ENCODE measurements at places on chromosomes 4 and X. TPM values are rescaled to one million over a fixed set of nuclear protein-coding genes. Genes with fewer than 3 reads are reported as not detected.
A peak's percentile ranks its signal among the peaks of the same experiment; 100 is the strongest.

- DNase-seq = no peak
These were observed 65.6 kb downstream of the SYNPO2 start for GRCh38 chr4:118954246-118954645.

Gene TMSB15C
- total RNA-seq = 2.4 TPM

- no peak for DNase-seq
These were observed 21.7 kb downstream of the PJA1 start for GRCh38 chrX:69143530-69143929.

Gene HAUS7
- total RNA-seq = 22.4 TPM

DNA sequence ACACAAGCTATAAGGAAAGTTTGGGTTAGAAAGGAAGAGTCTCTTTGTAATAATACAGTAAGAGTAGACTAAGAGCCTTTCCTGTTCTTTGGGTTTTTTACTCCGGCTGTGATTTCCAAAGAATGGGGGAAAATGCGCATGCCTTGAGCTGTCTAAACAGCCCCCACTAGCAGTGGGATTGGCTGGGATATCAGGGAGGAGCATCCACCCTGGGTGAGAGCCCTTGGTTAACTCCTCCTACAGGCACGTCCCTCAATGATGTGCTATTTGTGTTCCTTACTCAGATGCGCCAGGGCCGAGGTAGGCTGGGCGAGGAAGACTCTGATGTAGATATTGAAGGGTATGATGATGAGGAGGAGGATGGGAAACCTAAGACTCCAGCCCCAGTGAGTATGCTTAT, 74.0 kb upstream of the OGT start:
- no peak for DNase-seq

Gene CSAG3
- total RNA-seq = not detected

Gene CDS1
- 40.2 TPM for total RNA-seq

Gene FSTL5
- total RNA-seq = 0.03 TPM

DNA sequence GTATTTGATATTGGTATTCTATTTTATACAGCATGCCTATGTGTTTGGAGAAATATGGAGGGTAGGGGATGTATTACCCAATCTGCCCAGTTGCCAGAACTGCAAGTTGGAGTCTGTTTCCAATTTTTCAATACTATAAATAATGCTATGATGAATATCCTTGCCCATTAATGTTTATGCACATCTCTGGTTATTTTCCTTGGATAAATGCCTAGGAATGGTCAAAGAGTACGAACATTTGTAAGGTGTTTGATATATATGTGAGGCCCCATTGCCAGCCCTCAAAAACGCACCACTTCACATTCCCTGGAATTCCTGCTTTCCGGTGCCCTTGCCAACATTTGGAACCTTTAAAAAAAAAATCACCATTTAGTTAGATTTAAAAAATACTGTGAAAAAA, 34.3 kb downstream of the CLDN34 start:
- no peak for DNase-seq

GRCh38 chr4:34157547-34157946, 2086.8 kb downstream of the ARAP2 start:
- DNase-seq = no peak

DNA sequence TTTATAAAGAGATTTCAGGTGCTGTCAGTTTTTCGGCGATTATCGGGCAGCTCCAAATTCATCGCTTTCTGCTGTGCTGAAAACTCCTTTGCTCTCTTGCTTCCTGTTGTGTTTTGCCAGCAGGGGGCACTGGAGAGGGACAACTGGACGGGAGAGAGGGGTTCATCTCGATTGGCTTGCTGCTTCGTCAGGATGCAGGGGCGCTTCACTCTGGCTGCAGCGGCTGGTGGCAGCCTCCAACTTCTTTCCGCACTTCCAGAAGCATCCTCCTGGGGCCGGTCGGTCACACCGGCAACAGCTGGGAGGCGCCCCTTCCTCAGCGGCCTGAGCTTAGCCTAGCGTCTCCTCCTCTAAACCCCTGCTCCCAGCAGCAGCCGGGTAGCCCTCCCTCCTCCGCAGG, 29.5 kb downstream of the MSL3 start:
- DNase-seq = peak; percentile 34

Gene NLRP2B
- total RNA-seq = not detected

- DNase-seq = no peak
These were observed 181.6 kb upstream of the NOCT start for GRCh38 chr4:138833974-138834373.

DNA sequence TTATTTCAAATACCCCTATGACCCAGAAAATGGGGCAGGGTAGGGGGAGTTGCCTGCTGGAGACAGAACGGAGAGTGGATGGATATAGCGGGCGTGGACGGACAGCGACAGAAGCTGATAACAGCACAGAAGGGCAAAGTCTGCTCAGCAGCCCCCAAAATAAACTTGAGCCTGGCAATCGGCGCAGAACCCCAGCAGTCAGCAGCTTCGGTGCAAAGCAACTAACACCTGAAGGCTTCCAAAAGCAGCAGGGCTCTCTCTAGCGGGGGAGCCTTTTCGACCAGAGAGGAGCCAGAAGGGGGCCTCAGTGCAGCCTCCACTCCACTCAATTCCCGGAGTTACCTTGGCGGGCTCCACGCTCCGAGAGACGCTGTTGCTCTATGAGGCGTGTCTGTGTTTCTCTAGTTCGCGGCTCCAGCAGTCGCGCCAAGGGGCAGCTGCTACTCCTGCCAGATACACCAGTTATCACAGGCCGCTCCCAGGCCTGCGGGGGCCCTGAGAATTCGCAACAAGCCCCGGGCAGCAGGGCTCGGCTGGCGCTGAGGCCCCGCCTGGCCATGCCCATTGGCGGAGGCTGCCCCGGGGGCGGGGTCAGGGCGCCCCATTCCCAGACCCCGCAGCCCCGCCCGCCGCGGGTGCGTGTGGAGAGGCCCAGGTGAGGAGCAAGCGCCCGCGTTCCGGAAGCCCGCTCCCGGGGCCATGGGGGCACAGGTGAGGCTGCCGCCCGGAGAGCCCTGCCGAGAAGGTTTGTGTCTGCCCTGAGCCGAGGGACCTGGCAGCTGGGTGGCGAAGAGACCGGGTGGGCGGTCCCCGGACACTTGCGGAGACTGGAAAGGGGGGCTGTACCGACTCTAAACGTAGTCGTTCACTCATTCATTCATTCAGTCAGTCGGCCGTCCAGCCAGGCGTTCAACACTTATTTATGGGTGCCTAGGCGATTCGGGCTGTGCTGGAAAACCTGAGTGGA, at the start of the genes CNGA1 and NIPAL1:
TSS of gene CNGA1 (minus strand) at position 541 of the 967 bp plus-strand sequence. CDS start 63,992 bp downstream, outside the sequence.
TSS of gene NIPAL1 (plus strand) at position 632 of the 967 bp plus-strand sequence. CDS start at position 700, 68 bp downstream.
- DNase-seq = peak; percentile 74

DNA sequence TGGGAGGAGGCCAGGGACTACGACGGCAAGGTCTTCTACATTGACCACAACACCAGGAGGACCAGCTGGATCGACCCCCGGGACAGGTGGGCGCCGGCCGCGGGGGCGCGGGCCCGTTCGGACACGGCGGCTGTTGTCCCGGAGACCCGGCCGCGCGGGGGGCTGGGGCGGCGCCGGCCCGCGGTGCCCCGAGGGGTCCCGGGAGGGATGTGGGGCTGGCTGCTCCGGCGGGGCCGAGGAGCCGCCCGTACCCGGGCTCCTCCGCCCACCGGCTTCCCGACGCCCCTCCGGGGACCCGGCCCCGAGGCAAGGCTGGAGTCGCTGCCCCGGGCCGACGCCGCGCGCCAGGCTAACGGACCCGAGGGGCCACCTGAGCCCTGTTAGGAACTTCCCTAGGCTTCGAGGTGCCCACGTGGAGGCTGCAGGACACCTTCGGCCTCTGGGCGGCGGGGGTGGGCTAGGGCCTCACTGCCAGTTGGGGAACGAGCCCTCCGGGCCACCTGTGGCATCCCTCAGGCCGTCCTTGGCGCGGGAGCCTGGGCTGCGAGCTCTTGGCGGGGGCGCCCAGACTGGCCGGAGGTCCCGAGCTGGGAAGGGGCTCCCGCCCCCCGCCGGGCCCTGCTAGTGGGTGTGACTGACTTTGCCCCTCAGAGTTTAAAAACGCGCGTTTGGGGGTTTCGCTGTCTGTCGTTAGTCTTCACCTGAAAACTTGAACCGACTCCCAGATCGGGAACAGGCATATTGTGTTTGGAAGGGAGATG, 660 bp downstream of the WWC2 start:
- no peak for DNase-seq

Measured in mucosa of gallbladder (tissue), 1 donor.